ENCODE measurements at places on chromosomes 3 and 15.
A peak's percentile ranks its signal among the peaks of the same experiment; 100 is the strongest.

DNA sequence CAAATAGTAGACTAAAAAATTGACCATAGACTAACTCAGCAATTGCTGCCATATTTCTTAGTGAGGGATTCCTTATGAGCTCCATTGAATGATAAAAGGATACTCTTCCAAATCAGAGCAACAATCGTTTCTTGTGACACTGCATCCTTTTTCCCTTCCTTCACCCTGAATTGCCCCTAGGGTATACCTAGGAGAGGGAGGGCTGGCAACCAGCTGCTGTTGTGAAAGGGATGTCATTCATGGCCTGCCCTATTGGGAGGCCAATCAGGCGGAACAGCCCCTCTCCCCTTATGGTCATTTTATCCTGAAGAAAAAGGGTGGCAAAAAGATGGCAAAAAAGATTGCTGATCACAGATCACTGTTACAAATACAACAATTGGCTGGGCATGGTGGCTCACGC is 26.3 kb downstream of the B3GNT5 start:
- ATAC-seq, result no peak

- ATAC-seq, result no peak
These were observed 58.6 kb upstream of the SLC6A1 start for GRCh38 chr3:10933805-10934481.

DNA sequence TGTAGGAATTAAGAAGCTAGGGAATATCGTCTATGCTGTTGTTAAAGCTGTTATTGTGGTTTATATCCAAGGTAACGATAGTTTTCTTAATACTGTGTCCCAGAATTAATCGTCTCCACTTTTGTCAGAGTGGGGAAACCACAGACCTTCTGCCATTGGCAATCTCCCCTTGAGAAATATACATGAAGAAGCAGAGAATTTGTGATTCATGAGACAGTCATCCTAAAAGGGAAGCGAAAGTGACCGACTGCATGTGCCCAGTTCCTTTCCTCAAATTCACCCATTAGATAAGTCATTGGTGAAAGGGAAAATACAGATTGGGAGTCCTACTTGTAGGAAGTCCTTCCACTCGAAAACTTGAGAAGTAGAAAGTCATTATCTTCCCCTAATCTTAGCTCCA is 26.6 kb downstream of the DIPK2A start:
- no peak for ATAC-seq

- ATAC-seq, result no peak
These were observed 16.1 kb downstream of the MESP2 start for GRCh38 chr15:89792106-89792805.

- no peak for ATAC-seq
These were observed 46.5 kb upstream of the LIMD1 start for GRCh38 chr3:45547764-45548680.

GRCh38 chr3:150830745-150831144 is 67.8 kb upstream of the SIAH2 start:
- ATAC-seq, result no peak

DNA sequence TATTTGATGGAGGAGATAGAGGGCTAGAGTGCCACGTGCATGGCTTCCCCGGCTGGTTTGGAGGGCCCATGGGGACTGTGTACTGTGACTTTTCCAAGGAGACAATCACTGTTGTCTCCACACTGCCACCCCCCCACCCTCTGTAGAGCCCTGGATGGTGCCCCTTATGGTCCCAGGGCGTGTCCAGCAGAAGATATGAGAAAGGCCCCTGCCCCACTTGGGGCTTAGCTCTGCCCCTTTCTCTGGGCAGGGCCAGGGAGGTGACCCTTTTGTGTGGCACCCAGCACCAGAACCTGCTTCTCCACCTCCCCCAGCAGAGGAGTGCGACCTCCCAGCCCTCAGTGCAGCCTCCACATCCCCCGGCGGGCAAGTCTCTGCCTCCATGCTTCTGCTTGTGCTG is 32.1 kb downstream of the SPSB4 start:
- no peak for ATAC-seq

DNA sequence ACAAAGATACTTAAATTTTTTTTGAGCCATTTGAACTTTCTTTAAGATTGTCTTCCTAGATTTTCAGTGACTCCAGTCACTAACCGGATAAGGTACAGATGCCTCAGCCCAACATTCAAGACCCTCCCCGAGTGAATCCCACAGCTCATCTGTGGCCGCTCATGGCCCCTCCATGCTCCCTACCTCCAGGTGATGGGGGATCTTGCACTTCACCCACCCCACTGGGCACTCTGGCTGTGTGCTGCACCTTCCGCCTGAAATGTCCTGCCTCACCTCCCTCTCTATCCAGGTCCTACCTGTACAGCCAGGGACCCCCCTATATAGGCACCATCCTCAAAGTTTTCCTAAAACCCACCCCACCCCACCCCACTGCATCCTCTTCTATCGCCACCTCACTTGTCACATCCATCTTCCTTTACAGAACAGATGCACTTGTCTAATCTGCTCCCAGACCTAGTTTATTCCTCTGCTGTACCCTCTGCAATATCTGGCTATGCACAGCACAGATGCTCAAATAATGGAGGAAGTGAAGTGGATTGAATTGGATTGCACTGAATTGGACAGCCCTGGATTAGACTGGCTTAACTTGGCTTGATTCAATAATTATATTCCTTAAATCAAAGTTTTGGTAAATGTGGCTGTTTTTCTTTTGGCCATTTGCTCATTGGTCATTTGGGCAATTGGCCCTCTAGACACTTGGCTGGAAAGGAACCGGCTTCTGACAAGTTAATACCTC is 24.5 kb downstream of the NTRK3 start:
- ATAC-seq, result no peak

DNA sequence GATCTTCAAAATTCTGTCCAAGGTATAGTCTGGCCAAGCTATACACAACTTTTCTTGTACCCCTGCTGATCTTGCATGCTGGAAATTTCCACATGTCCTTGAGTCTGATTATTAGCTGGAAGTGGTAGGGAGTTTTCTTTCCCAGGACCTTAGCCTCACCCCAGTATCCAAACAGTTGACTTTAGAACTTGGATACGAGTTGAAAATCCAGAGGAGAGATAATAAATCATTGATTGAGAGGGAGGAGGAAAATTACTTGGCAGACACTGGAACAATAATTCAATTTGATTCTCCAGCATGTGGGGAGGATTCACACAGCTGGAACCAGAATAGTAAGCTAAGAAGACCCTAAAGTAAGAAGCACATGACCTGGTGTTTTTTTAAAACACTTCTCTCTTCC is 116.4 kb downstream of the IL5RA start:
- no peak for ATAC-seq

DNA sequence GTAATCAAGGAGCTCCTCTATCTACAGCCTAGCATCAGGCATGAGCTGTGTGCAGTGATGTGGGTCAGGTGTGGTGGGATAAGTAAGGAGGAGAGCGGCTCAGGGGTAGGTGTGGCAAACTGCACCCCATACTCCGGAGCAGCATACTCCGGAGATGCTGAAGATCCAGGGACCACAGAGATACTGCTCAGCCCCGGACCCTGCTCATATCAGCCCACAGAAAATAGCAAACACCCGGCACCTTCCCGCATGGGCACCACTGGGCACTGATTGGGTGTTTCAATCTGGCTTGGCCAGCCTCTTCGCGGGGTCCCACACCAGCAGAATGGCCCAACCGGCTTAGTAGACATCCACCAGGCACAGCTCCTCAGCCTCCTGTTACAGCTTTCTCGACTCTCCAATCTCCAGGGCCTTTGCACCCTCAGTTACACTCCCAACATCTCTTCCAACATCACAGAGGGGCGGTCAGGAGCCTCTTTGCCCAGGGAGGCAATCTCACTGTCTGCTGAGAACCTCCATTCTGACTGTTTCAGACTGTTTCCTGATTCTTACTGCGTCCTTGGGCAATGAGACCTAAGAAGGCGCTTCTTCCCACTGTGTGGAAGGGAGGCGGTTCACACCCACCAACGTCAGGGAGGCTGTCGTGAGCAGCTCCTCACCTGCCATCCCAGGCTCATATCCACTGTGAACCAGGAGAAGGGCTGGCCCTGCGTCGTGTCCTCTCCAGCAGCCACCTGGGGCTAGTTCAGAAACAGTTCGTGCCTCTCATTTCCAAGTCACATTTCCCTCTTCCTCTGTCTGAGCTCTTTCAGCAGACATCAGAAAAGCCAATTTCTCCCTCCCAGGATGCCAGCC is 59.8 kb downstream of the CAPN7 start:
- no peak for ATAC-seq

DNA sequence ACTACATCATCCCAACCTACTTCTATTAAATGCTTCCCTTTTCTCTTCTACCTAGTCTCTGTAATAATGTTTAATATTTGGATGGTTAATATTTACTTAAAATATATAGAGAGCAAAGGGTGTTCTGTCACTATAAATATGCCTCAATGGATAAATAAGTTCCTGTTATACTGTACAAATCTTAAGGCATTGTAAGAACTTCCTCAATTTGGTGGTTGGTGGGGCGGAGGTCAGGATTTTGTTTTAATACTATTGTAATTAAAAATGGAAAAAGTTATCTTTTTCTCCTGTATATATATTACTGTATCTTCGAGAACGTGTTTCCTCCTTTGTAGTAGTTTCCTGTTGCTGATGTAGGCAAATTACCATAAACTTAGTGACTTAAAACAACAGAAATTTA is 41.5 kb downstream of the SPRED1 start:
- ATAC-seq, result no peak

- peak; percentile 31 for ATAC-seq
These were observed at the start of the genes CHDH and IL17RB for GRCh38 chr3:53846134-53846850. Gene CHDH, minus strand, starts transcription at chr3:53846419. Its CDS starts 22,411 bp downstream, at chr3:53824008. Gene IL17RB, plus strand, starts transcription at chr3:53846568. Its CDS starts 21 bp downstream, at chr3:53846589.

GRCh38 chr3:59023612-59024011 is 26.2 kb downstream of the CFAP20DC start:
- no peak for ATAC-seq

DNA sequence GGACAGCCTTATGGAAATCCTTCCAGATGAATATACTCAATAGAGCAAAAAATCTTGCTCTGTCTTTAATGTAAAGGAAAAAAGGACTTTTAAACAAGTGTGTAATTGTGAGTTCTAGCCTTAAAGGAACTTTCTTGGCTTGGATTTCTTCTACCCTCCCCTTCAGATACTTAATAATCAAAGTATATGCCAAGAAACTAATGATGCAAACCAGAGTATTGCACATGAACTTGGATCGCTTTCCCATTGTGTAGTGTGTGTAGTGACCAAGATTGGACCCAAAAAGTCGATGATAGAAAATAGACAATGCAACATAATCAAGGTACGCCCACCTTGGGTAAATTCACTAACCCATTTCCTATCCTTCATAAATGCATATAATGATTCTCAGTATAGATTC is 123.8 kb downstream of the TIGIT start:
- no peak for ATAC-seq

- no peak for ATAC-seq
These were observed 40.4 kb downstream of the PRR23E start for GRCh38 chr3:127233371-127233770.

- no peak for ATAC-seq
These were observed 314.8 kb downstream of the BCHE start for GRCh38 chr3:165522386-165522785.

- ATAC-seq, result no peak
These were observed 244.1 kb upstream of the NR2E3 start for GRCh38 chr15:71566226-71566625.

DNA sequence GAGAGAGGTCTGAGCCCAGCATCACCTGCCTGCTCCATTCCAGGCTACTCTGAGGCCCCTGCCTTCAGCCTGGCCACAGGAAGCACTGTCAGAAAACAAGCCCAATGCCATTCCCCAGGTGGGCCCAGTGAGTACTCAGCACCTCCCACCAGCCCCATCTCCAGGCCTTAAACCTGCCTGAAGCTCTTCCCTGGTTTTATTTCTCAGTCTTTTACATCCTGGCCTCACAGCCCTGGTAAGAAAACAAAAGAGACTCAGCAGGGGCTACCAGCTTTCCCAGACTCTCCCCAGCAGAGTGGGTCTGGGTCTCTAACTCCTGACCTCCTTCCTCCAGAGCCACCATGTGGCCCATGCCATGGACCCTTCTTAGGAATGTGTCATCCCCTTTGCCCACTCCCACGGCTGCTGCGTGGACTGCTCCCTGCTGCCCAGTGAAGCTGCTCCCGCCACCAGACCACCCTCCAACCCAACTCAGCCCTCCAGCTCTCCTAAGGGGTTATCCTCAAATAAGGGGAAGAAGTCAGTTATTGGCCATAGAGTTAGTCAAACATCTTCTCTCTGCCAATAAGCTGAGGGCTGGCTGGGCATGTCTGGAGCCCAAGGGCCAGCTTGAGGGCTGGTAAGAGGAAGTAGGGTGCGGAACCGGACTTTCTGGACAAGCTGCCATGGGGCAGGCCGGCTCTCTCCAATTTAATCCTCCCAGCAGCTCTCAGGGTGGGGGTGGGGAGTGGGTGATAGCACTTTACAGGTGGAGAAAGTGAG is 116.7 kb upstream of the LINGO1 start:
- ATAC-seq, result no peak

DNA sequence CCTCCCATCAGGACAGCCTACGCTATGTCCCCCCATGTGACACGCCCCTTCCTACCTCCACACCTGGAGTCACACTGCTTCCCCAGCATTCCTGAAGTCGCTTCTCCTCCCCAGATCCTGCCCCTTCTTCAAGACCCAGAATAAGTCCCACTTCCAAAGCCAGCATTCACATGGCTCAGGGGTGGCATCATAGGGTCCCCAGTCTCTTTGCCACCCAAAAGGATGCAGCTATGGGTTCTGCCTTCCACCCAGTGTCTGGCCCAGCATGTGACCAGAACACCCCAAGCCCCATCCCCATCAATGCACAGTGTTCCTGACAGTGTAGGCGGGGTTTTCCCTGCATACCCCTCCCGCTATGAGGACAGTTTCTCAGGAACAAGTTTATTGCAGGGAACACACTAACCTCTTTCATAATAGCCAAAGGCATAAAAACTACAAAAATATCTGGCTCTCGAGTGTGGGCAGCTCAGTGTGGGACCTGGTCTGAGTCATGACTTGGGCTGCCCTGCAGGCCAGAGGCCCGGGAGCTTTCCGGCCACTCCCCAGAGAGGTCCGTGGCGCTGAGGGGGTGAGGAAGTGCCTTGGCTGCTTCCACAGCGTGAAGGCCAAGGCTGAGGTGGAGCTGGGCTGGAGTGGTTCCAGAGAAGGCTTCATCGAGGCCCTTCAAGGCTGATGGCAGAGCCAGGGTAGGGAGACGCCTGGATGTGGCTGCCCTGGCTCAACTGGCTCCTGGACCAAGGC is 5.8 kb downstream of the ISLR start:
- no peak for ATAC-seq

DNA sequence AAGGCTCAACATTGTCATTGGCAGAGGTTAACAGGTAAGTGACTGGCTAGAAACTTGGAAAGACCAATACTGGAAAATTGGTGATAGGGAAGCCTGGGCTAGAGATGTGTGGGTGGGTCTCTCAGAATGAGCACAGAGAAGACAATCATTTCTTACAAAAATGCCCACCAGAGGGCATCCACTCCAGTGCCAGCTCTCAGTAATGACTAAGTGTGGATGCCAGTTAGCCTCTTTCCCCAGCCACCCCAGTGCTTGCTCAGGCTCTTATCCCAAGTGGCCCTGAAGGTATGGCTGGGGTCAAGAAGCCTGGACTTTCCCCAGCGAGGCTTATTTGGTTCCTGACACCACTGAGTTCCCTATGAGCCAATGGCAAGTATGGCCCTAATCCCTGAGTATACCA is 115.9 kb upstream of the ST8SIA2 start:
- ATAC-seq, result no peak
